Ovary (tissue), 10 donors: ENCODE measurements at places on chromosomes 5 and 9.

GRCh38 chr9:19162956-19163355 is 35.7 kb upstream of the PLIN2 start:
- DNase-seq: no peak
- H3K4me1 ChIP-seq: no peaks in the 10 kb centered on the region
- no peak overlapping the region for H3K27ac ChIP-seq
- H3K4me3 ChIP-seq: no peak overlapping the region
- H3K36me3 ChIP-seq: no peaks in the 10 kb centered on the region

DNA sequence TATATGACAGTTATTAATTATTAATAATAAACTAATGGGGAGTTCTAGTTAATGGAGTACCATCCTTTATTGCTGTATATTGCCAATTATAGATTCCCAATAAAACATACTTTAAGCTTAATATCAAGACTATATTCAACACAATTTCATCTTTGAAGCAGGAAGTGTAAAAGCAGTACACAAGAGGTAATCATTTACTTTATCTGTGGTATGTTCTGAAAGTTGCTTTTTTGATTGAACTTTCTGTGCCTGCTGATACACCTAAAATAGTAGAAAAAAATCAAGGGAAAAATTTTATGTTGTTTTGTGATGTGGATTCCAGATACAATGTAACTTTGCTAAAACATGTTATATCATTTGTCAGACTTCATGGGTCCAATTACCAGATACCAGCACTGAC is 58.0 kb downstream of the ACO1 start:
- H3K27ac ChIP-seq: no peak overlapping the region
- no peaks in the 10 kb centered on the region for H3K36me3 ChIP-seq
- no peak overlapping the region for H3K4me3 ChIP-seq
- H3K27me3 ChIP-seq: no peaks in the 10 kb centered on the region
- H3K4me1 ChIP-seq: no peaks in the 10 kb centered on the region

DNA sequence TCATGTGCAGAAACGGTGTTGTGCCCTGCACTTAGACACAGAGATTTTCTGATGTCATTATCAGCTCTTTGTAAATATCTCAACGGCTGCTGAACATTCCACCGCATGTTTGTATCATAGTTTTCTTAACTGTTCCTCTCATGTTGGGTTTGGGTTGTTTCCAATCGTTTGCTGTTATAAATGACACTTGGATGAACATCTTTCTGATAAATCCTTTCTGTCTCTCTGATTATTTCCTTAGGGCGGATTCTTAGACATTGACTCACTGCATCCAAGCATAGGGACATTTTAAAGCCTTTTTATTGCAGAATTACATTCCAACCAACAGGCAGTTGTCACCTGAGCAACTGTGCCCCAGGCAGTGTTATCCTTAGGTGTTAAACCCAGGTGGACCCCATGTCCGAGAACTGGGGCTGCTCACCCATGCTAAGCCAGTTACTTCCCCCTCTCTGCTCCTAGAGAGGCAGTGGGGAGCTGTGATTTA is 28.5 kb downstream of the COL5A1 start:
- no peak overlapping the region for H3K4me3 ChIP-seq
- no peak for DNase-seq
- H3K27ac ChIP-seq: no peak overlapping the region
- peaks cover 28% of the 10 kb centered on the region for H3K4me1 ChIP-seq
- H3K36me3 ChIP-seq: no peaks in the 10 kb centered on the region
- no peaks in the 10 kb centered on the region for H3K27me3 ChIP-seq

DNA sequence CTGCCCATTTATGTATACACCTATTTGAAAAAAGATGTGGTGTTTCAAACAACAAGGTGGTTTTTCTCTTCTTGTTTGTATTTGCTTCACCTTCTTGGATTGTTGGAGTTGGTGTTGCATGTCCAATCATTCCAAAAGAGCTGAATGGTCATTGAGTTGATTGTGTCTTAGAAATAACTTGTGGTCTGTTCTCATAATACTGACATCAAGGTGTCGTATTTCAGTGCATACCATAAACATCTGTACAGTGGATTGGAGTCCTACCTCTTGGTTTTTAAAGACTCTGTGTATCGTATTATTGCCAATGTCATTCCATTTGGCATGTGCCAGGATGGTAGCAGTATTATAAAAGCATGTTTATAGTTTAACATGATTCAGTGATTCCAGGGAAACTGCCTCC is 73.2 kb downstream of the TRIO start:
- H3K36me3 ChIP-seq: no peaks in the 10 kb centered on the region
- no peak for DNase-seq
